Femur (tissue), 1 donor: ENCODE measurements at places on chromosomes 2 and 18.

- DNase-seq: peak; percentile 43
Observed at GRCh38 chr2:222448748-222449181, 24.4 kb downstream of the SGPP2 start.

GRCh38 chr2:179467111-179467510 is 202.5 kb upstream of the SESTD1 start:
- no peak for DNase-seq

DNA sequence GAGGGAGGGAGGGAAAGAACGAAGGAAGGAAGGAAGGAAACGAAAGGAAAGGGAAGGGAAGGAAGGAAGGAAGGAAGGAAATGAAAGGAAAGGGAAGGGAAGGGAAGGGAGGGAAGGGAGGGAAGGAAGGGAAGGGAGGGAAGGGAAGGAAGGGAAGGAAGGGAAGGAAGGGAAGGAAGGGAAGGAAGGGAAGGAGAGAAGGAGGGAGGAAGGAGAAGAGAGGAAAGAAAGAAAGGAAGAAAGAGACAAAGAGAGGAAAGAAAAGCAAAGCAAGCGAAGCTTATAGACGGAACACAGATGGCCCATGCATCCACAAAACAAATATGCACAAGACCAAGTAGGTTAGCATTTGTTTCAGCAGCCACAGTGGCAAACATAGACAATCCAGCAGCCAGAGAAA is 20.4 kb upstream of the GALNT3 start:
- no peak for DNase-seq

DNA sequence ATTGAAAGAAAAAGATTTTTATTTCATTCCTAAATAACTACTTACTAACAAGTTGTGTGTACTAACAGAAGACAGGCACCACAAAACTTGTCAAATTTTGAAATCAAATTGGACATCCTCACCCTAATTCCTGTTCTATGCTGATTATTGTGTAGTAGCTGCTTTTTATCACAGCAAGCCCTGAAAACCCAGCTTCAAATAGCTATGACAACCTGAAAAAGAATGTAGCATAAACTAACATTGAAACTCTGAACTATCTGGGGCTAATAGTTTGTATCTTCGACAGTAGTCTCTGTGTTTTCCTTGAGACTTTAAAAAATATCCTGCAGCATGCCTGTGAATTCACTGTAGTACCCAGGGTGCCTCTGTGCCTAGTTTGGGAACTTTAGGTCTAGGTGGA is 122.6 kb downstream of the WDPCP start:
- no peak for DNase-seq

- no peak for DNase-seq
Observed at GRCh38 chr2:85971366-85971765, 82.6 kb upstream of the ST3GAL5 start.

GRCh38 chr18:58338961-58339592 is 289.8 kb downstream of the ALPK2 start:
- DNase-seq: peak; percentile 85

DNA sequence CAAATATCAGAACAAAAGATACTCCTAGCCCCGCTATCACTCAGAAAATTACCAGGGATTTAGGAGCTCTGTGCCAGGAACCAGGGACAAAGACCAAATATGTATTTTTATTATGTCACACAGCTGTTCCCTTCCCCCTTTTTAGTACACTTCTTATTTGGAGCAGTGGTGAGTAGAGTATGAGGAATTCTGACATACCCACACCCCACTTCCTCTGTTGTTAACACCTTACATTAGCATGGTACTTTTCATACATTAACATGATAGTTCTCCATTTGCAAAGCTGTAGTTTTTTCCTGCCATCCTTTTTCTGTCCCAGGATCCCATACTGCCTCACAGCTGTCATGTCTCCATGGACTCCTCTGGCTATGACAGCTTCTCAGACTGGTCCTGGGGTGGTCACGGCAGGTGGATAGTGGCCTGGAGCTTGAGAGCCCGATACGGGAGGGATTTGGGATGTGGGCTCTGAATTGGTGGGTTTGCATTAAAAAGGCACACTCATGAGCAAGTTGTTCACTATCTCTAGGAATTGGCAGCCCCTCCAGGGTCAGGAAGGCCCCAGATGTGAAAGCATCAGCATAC is 100.2 kb downstream of the SH3RF3 start:
- DNase-seq: no peak

DNA sequence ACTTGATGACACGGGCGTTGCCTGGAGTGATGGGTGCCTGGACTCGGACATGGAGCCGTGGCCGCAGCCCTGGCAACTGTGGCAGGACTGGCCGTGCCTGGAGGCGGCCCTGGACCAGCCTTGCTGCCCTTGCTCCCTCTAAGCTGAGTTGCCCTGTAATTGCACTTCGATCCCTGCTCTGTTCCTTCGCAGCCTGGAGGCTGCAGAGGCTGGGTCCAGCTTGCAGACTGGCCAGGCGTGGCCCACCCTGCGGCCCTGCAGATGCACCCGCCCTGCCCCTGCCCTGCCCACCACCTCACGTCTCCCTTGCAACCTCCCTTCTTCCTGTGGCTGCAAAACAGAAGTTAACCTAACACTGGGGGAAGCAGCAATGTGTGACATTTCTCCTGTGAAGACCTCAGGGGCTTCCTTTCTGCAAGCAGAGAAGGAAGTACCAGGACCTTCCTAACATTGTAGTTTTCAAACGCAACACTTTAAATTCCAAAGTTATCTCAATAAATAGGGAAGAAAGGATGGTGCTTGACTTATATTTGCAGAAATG is 174.6 kb upstream of the TPO start:
- DNase-seq: no peak

GRCh38 chr2:200821686-200822245 is 10.1 kb downstream of the BZW1 start:
- DNase-seq: no peak

GRCh38 chr2:31328026-31328425 is 86.5 kb downstream of the XDH start:
- no peak for DNase-seq

- no peak for DNase-seq
Observed at GRCh38 chr2:228917220-228917619, 353.9 kb downstream of the PID1 start.

GRCh38 chr2:43438342-43438741 is 157.5 kb downstream of the THADA start:
- DNase-seq: no peak

DNA sequence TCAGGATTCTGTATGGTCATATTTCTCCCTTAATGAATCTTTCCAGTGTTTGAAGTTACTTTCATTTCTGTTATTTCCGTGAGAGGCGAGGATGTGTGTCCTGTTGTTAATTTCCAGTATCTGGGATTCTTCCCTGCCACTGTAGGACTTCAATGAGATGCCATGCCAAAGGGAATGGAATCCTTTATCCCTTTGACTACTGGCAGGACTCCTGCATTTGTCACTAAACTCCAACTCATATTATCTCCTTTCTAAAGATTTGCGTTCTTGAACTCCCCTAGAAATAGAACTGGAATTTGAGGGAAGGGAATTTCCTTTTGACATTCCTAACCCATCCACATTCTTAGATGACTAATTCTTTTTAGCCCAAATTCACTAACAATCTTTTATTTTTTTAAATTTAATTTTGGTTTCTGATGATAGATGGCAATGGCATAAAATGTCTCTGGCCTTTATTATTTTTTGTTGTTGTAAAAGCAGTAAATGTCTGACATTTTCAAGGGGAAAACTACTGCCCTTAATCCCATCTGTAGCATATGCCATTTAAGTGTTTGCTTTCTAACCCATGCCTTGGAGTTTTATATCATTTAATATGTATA is 87.8 kb upstream of the EML6 start:
- DNase-seq: no peak
